Occipital lobe (tissue), 3 donors: ENCODE measurements at places on chromosomes 12 and 14.

DNA sequence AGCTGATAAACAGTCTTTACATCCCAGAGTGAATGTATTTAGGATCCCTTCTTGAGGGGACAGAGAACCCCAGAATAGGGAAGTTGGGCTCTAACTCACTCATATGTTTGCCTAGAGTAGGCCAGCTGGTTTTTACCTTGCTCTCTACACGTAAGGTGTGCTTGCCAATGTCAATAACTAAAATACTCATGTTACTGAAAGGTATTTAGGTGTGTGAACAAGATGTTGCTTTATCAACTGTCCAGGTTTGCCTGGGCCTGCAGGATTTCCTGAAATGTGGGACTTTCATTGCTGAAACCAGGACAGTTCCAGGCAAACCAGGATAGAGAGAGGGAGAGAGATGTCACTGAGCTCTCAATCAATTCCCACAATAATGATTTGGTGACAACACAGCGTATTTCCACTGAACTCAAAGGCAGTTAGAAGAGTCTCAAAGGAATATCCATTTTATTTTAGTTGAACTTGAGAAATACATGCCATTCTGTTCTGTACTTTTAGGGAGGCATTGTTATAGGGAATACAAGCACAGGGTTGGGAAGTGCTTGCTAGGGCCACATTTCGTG is 171.7 kb downstream of the NRXN3 start:
- DNase-seq = no peak

DNA sequence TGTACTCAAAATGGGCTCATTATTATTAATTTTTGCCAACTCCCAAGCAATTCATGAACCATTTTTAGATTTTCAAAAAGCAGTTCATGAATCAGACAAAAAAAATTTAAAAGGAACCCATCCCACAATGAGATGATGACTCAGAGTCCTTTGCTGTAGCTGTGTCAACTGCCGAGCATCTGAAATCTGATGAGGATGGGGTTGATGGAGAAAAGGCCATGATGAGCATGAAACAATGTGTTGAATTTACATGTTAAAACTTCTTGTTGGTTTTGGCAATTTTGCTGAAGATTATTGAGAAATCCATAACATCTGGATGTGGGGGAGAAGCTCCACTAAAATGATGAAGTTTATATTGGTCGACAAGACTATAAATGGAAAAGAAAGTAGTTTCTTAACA is 378.0 kb downstream of the FOXG1 start:
- DNase-seq = no peak

DNA sequence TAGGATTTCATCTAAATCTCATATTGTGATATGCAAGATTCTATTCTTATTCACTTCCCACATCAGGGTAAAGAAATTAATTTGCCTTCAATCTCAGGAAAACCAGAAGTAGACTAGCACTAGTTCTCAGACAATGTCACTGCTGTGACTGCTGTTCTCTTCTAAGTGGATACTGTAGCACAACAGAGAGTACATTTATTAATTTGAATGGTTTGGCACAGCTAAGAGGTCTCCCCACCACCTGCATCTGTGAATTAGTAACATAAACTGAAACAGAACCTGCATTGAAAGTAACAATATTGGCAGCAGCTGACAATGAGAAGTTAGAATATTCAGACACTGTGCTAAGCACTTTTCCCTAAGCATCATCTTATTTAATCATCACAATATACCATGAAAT is 253.1 kb downstream of the PDZRN4 start:
- no peak for DNase-seq

DNA sequence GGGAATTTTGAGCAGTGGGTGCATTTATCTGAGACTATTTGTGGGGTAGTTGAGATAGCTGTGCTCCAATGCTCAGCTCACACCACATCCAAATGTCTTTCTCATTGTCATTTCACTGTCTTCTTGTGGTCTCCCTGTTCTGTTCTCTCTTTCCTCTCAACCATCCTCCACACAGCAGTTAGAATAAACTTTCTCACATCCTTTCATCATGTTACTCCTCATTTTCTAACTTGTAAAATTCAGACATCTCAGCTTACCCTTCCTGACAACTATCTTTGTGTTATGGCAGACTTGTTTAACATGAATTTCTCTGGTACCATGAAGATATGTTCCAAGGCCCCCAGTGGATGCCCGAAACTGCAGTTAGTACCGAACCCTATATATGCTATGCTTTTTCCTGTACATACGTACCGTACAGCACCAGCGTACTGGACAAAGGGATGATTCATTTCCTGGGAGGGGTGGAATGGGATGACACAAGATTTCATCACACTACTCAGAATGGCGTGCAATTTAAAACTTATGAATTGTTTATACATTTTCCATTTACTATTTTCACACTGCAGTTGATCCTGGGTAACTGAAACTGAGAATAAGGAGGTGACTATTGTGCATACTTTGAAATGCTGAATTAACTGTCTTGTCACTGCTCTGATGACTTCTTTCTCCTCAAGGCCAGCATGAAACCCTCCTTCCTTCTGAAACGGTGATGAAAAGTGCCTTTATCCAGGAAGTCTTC is 177.1 kb upstream of the SLC38A2 start:
- no peak for DNase-seq

DNA sequence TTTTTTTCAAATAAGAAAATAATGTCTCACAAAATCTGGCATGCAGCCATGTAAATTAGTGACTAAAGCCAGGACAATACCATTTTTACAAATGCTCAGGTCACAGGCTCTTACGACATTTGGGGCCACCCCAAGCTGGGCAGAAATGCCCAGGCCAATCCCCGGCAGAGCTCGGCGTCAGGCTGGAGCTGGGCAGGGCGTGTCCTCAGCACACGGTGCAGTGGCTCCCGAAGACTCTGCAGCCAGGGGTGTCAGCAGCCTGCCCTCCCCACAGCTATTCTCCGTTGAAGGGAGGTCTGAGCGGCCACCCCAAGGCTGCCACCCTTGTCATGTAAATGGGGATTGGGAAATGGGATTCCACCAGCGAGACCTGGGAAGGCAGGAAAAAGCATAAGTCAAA is 158.6 kb downstream of the DICER1 start:
- DNase-seq = no peak

- no peak for DNase-seq
Observed at GRCh38 chr14:52589646-52590045, 37.0 kb downstream of the GPR137C start.

GRCh38 chr14:24335461-24336171 is 745 bp upstream of the ADCY4 start:
- DNase-seq = no peak

GRCh38 chr14:104676694-104677511 is 12.5 kb upstream of the INF2 start:
- DNase-seq = no peak
